Colonic mucosa (tissue), 4 donors: ENCODE measurements at places on chromosomes 12 and 14.

- DNase-seq, result no peak
These were observed 59.7 kb downstream of the GTF2A1 start for GRCh38 chr14:81161088-81161487.

- no peak for DNase-seq
These were observed 96.8 kb downstream of the LGR5 start for GRCh38 chr12:71536279-71536938.

DNA sequence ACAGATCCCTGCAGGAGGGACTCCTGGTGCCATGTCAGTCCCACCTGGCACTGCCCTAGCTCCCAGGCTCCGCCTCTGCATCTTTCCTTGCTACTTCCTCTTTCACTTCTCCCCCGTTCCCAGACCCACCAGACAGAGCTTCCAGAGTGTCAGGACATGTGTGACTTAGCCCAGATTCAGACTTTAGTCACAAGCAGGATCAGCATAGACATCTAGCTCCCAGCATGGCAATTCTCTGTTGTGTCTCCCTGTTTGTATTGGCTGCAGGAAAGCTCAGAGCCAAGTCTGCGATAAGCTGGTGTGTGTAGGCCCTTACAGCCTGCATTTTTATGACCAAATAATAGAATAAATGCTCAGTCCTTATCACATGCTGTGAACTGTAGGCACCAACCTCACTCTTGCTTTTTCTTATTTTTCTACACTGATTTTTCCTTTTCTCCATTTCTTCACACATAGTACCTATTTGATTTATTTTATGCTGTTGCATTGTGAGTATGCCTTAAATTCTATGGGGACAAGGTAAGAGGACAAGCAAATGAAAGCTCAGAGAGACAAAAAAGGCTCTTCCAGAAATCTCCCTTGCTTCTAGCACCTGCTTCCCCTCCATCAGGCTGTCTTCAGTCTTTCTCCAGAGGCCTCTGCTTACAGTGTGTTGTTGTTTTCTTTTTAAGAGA, 5.9 kb downstream of the DHRS2 start:
- DNase-seq, result peak; percentile 34

DNA sequence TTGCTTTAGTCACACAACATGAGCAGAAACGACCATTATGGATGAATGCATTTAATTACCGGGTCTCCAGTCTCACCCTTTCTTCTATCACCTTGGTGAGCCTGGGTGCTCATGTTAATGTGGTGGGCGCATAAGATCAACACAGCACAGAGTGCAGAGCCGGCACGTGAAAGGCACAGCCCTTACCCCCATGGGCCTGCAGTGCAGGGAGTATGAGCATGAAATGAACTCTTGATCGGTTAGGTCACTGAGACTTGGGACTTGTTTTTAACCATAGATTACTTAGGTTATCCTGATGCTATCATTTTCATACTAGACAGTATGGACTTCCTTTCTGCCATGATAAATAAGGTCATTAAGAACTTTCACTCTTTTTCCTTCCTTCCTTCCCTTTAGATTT, 156.8 kb downstream of the CRADD start:
- no peak for DNase-seq

DNA sequence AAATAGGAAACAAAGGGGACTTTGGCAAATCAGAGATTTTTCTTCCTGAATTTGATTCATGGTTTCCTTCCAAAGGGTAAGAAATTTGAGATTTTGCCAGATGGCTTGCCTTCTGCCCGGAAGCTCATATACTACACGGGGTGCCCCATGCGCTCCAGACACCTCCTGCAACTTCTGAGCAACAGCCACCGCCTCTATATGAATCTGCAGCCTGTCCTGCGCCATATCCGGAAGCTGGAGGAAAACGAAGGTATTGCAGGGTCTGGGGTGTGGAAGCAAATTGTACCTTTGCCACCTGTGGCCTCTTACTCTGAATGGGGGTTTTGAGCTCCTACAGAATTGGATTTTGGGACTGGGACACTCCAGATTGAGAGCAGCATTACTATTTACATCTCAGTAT, 63.5 kb downstream of the FRMD6 start:
- DNase-seq, result no peak

GRCh38 chr14:95015046-95015445, 142.3 kb downstream of the DICER1 start:
- no peak for DNase-seq

- no peak for DNase-seq
These were observed 16.4 kb upstream of the MED13L start for GRCh38 chr12:116293687-116294453.

- peak; percentile 80 for DNase-seq
These were observed at the start of gene SLC41A2 for GRCh38 chr12:104958001-104958804. Gene SLC41A2 (minus strand): TSS chr12:104958290. CDS start chr12:104928527, 29,763 bp downstream.
